Stimulated activated CD8-positive, alpha-beta memory T cell treated with anti-CD3 and anti-CD28 coated beads, Interleukin-4, amount 100 ng/mL, for 4 hours (primary cell): ENCODE measurements at places on chromosomes 7 and 10.

GRCh38 chr10:86311190-86311589 is 55.4 kb downstream of the GRID1 start:
- no peak for DNase-seq

DNA sequence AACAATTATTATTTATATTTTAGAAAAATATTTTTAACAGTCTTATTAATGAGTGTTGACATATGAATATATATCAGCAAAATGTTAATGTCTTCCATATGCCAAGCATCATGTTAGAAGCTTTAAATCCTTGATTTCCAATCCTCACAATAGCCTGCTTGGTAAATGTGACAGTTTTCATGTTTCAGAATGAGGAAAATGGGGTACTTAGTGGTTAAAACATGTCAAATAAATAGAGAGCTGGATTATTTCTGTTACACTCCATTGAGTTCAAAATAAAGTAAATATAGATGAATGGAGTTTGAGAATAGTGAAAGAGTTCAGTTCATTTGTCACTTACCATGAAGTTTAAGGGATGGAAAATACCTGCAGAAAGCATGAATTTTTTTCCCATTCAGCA is 377.4 kb downstream of the MALRD1 start:
- DNase-seq: no peak

GRCh38 chr7:8251195-8251594 is 10.8 kb downstream of the ICA1 start:
- DNase-seq: no peak

- DNase-seq: no peak
Observed at GRCh38 chr7:125654076-125654475, 724.5 kb upstream of the POT1 start.

DNA sequence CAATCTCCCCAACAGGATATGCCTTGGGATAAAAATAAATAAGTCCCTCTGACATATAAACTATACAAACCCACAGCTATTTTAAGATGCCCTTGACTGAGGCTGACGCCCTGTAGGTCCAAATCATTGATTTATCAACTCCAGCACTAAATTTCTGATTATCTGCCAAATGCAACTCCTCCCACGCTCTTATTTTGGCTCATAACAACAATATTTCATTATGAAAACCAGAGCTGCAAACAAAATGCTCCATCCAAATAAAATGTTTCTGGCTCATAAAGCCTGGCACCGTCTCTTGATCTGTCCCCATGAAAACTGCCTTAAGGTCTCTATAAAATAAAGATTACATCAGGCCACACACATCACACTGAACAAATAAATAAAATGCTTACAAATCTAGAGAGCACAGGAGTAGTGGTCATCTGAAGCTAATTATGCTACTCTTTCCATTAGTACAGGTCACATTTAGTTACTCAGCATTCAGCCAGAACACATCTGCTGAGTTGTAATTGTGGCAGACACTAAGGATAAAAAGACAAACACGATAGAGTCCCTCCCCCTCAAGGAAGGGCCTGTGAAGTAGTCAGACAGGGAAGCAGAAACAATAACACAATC is 28.8 kb downstream of the CACUL1 start:
- no peak for DNase-seq

DNA sequence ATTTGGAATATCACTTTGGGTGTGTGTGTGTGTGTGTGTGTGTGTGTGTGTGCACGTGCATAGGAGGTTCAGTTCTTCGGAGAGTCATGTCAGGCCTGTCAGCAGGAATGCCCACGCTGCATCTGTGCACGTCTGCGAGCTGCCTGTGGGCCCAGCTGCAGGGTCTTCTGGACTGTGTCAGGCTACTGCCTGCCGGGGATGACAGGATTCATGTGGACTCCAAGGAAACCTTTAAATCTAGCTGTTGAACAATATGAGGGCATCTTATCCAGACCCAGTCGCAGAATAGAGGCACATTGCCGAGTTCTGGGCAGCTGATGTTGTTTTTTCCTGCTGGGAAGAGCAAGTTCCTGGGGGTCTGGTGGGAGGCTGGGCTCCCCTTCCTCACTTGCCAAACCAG is 19.0 kb downstream of the AQP1 start:
- DNase-seq: no peak

DNA sequence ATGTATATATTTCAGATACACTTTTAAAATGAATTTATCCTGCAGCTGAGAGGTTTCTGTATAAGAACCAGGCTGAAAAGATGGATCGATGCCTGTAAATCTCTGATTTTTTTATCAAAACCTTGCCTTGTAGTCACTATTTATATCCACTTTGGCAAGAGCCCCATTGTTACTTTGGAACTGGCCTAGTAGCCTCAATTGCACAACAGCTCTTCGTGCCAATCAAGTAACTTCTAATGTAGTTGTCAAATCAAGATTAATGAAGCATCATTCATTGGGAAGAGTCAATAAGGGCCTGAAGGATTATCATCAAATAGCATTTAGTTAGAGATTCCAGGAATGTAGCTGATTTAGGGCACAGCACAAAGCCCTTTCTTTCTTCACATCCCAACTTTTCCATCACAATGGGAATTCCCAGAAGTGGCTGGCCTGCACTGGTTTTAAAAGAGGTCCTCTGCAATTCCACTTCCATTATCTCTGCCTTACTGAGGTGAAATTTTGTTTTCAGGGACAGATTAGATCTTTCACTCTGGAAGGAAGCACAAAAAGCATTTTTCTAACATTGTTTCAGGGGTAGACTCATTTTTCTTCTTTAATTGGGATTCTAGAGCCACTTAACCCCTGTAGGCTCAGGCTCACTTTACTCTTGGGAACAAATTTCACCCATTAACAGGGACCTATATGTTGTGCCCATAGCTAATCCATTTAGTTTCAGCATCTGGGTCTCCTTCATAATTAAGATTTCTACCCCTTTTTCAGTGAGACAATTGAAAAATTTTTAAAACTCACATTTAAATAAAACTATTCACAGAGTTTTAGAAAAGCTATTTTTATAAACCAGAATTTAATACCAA is 97.8 kb downstream of the CALCR start:
- DNase-seq: no peak

DNA sequence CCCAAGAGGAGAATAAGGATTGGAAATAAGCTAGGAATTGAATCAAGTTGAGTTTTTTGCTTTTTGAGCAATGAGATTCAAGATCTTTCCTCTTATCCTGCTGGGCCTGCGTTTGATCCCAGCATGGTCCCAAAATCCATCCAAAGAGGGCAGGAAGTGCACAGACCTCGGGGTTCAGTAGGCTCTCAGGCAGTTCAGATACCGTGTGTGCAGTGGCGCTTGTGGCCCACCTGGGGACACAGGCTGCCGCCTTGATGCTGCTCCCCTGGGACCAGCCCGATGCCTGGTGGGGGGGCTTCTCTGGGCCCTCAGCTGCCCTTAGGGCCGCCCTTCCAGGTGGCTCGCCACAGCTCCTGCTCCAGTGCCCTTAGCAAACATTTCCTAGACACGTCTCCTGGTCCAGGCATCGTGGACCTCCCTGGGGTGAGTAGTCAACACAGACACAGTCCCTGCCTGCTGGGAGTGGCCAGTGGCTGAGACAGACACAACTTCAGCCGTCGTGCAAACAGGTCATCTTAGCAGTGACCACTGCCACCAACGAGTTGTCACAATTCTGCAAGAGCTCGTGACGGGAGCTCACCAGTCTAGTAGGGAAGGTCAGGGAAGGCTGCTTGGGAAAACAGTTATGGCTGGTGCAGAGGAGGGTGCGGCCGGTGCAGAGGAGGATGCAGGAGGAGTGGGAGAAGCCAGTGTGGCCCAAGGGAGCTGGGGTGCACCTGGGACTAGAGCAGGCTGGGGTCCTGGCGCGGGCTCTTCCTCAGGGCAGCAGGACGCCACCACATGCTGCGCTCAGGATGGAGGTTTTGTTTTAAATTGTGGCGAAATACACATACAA is 21.7 kb upstream of the JAKMIP3 start:
- no peak for DNase-seq

GRCh38 chr7:44373418-44373740 is 48.0 kb upstream of the CAMK2B start:
- DNase-seq: no peak

DNA sequence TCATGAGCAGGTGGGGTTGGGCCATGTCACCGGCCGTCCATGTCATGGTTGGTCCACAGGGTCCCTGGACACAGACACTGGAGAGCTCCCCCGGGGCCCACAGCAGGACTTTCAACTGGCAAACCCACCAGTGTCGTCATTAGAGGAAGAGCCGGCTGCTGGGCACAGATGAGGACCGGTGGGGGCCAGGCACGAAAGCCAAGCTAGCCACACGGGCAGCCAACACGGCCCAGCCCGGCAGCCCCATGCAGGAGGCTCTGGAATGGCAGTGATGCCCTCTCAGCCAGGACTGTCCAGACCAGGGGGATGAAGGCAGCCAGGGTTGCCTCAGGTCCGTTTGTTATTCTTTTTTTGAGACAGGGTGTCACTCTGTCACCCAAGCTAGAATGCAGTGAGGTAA is 21.1 kb upstream of the UNCX start:
- DNase-seq: no peak

DNA sequence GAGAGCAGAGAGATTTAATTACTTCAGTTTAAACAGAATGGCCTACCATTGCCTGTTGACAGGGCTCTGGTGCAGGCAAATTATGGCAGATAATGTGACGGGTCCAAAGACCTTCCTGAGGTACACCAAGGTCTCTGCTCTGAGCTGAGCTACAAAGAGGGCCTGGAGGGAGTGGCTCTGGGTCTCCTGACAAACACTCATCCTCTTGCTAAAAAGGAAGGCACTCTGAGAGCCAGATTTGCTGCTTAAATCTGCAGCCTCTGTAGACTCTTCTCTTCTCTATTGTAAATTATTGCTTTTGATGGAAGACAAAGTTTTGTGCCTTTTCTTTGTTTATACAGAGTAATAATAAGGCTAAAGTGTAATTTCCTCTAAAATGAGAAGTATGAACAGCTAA is 529.5 kb upstream of the FZD8 start:
- DNase-seq: no peak

GRCh38 chr7:71482284-71482683 is 350.3 kb downstream of the GALNT17 start:
- DNase-seq: no peak

GRCh38 chr7:4818000-4818794 is 42.8 kb downstream of the AP5Z1 start:
- DNase-seq: no peak

- no peak for DNase-seq
Observed at GRCh38 chr7:73879977-73880681, 19.2 kb downstream of the TMEM270 start.

- no peak for DNase-seq
Observed at GRCh38 chr10:3046981-3047547, 20.3 kb upstream of the PFKP start.

- DNase-seq: no peak
Observed at GRCh38 chr10:69346776-69347175, 68.5 kb downstream of the HK1 start.

- no peak for DNase-seq
Observed at GRCh38 chr10:49220679-49221078, 32.5 kb upstream of the TMEM273 start.

DNA sequence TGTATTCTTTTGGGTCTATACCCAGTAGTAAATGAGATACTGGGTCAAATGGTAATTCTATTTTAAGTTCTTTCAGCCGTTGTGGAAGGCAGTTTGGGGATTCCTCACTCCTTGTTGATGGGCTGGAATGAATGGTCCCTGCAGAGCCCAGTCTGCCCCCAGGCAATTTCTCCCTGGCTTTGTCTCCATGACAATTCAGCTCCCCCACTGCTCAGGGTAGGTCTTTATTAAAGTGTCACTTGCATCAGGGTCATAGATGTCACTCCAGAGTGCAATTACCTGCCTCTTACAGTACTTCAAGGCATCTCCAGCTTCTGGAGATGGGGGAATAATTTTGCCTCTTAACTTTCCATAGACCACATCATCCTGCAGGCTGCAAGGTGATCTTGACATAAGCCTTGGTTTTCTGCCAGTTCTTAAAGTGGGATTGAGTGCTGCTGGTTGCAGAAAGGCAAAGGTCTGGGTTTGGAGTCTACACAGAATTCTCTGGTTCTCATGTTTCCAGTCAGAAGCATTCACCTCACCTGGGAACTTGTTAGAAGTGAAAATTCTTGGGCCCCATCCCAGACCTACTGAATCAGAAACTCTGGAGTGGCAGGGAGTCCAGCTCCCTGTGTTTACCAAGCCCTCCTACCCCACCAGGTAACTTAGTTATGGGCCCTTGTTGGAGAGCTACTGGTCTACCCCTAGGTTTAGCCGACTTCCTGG is 442.4 kb downstream of the GALNT17 start:
- DNase-seq: no peak

GRCh38 chr7:74263399-74264120 is 9.4 kb upstream of the RFC2 start:
- no peak for DNase-seq

DNA sequence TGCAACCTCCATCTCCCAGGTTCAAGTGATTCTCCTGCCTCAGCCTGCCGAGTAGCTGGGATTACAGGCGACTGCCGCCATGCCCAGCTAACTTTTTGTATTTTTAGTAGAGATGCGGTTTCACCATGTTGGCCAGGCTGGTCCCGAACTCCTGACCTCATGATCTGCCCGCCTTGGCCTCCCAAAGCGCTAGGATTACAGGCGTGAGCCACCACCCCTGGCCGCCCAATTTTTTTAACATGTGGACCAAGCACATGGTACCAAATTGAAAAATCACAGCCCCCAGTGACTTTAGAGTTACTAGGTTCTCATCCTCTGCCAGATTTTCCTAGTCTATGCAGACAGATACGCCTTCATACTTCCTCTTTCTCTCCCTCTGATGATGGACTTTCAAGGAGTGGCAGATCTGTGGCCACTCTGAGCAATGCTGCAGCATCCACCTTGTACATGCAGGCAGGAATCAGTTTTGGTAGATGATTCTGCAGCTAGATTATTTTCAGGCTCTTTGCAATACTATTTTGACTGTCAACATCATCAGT is 34.0 kb upstream of the EZH2 start:
- DNase-seq: no peak

DNA sequence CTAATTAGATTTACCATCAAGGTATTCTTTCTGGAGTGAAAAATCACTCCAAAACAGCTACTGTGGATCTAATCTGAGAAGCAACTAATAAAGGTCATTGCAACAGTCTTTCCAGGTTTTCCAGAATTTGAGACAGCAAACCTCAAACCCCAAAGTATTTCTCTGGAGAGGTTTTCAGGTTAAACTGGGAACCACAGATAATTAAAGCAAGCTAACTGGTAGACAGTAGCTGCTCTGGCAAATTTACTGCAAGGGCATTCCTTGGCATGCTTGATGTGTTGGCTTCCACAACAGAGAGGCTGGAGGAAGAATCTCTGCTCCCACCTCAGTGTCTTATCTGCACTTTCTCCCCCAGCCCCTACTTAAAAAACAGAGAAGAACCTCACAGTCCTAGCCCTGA is 140.0 kb upstream of the NRBF2 start:
- no peak for DNase-seq

GRCh38 chr7:28126410-28127041 is 54.1 kb downstream of the JAZF1 start:
- DNase-seq: no peak

DNA sequence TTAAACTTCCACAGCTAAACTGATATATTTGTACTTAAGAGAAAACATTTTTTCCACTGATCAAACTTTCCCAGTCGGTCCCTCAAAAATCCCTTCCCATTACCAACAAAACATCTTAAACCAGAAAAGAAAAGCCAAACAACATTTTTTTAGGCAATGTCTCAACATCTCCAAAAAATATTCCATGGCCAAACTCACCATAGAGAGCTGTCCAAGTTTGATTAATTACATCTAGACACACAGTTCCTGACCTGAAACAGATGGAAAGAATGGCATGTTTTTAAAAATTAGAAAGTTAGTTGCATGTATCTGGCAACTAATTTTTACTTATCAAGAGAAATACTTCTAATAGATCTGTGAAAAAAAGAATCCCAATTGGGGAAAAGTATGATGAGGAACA is 95.4 kb downstream of the UBE2H start:
- DNase-seq: no peak

- DNase-seq: no peak
Observed at GRCh38 chr10:109880886-109881768, 42.2 kb downstream of the XPNPEP1 start.
